ENCODE measurements at places on chromosomes 2 and 18.

DNA sequence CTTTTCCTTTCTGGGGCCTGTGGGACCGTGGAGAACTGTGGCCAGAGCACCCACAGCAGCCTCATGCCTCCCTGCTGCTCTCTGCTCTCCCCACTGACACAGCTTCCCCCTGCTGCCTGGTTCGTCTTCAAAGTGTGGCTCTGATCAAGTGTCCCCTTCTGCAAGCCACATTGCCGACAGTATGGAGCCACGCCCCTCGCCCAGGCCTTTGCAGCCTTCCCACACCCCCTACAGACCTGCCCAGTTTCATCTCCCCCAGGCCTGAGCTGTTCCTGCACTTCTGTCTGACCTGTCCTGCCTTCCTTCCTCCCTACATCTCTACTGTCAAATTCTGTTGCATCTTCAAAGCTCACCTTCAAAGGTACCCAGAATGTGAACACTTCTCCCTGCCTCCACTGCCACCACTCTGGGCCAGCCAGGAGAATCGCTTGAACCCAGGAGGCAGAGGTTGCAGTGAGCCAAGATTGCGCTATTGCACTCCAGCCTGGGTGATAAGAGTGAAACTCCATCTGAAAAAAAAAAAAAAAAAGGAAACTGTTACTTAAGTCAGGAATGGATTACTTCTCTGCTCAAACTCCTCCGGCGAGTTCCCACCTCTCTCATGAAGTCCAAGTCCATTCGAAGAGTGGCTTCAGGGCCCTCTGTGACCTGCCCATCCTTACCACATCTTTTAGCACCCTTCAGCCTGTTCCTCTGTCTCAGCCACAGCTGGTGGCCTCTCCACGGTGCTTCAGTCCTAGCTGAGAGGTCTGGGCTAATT is 29.0 kb upstream of the CATIP start:
- H3K4me1 ChIP-seq, result peaks cover 29% of the 10 kb centered on the region
- no peaks in the 10 kb centered on the region for H3K36me3 ChIP-seq
- no peak overlapping the region for H3K27ac ChIP-seq
- no peak overlapping the region for H3K4me3 ChIP-seq

GRCh38 chr2:102848366-102848839 is 86.6 kb downstream of the TMEM182 start:
- H3K36me3 ChIP-seq, result no peaks in the 10 kb centered on the region
- H3K27ac ChIP-seq, result no peak overlapping the region
- peaks cover 9% of the 10 kb centered on the region for H3K27me3 ChIP-seq
- no peak overlapping the region for H3K4me3 ChIP-seq
- H3K4me1 ChIP-seq, result no peaks in the 10 kb centered on the region

DNA sequence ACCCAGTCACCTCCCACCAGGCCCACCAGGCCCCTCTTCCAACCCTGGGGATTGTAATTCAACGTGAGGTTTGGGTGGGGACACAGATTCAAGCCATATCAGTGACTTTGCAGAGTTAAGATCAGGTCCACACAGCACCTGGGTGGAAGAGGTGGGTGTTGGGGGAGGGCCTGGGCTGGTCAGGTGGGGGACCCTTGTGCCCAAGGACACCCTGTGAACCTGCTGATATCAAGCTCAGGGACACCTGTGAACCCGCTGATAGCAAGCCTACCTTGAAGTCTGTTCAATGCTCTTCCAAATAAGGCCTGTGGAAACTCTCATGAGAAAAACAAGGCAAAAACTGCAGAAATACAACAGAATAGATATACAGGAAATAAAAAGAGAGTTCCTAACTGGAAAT is 19.9 kb upstream of the TPO start:
- H3K27me3 ChIP-seq, result no peaks in the 10 kb centered on the region
- H3K4me3 ChIP-seq, result no peak overlapping the region
- DNase-seq, result no peak
- peaks cover 5% of the 10 kb centered on the region for H3K4me1 ChIP-seq
- no peaks in the 10 kb centered on the region for H3K36me3 ChIP-seq

- H3K4me1 ChIP-seq, result no peaks in the 10 kb centered on the region
- no peaks in the 10 kb centered on the region for H3K36me3 ChIP-seq
- no peak overlapping the region for H3K27ac ChIP-seq
- DNase-seq, result no peak
- H3K27me3 ChIP-seq, result no peaks in the 10 kb centered on the region
These were observed 211.0 kb downstream of the HAUS1 start for GRCh38 chr18:46315161-46315560.

DNA sequence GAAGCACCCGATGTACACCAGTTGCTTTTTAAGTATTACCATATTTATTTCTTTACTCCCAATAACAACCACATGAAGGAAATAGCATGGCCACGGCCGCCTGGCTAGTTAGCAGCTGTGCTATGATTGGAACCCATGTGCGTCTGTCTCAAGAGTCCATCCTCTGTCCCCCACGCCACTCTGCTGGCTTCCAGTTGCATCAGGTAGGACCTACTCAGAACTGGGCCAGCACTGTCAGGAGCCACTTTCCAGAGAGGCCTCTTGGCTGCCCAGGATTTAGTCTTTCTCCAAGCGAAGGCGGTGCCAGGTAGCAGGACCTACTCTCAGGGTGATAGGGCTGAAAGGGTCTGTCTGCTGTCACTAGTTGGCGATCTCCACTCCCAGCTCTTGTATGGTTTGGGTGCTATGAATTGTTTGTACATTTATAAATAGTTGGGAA is 22.1 kb downstream of the ASB18 start:
- DNase-seq, result no peak
- H3K36me3 ChIP-seq, result no peaks in the 10 kb centered on the region
- no peak overlapping the region for H3K4me3 ChIP-seq
- H3K4me1 ChIP-seq, result no peaks in the 10 kb centered on the region
- no peaks in the 10 kb centered on the region for H3K27me3 ChIP-seq
- no peak overlapping the region for H3K27ac ChIP-seq

DNA sequence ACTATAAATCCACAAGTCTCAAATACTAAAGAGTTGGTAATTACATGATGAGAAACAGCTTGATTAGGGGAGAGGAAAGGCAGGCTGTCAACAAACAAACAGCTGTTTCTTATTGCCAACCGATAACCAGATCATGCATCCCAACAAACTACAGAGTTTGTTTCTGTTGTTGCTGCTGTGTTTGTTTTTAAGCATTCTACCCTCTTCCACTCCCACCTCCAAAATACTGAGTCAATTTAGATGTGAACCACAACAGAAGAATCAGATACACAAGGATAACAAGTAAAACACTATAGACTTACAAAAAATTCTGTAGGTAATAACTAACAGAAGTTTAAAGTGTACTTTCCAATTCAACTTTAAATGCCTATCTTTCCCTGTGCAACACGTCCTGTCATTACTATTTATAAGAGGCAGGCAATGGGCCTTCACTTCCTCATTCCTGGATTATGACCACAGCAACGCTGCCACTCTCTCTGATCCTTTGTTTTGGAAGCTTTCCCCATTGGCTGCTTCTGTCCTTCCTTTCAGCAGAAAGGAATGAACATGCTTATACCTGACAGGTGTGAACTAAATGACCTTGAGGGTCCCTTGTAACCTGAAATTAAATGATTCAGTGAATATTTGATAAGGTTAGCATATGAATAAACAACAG is 152.0 kb downstream of the SRBD1 start:
- no peaks in the 10 kb centered on the region for H3K36me3 ChIP-seq
- no peaks in the 10 kb centered on the region for H3K4me1 ChIP-seq
- H3K27me3 ChIP-seq, result no peaks in the 10 kb centered on the region
- H3K27ac ChIP-seq, result no peak overlapping the region
- DNase-seq, result no peak
- no peak overlapping the region for H3K4me3 ChIP-seq

- peaks cover 3% of the 10 kb centered on the region for H3K4me1 ChIP-seq
- H3K27ac ChIP-seq, result no peak overlapping the region
- no peaks in the 10 kb centered on the region for H3K27me3 ChIP-seq
- H3K36me3 ChIP-seq, result no peaks in the 10 kb centered on the region
These were observed 38.6 kb upstream of the POLE4 start for GRCh38 chr2:74919827-74920226.

GRCh38 chr2:109139002-109139401 is 10.0 kb downstream of the SH3RF3 start:
- DNase-seq, result no peak
- peaks cover 12% of the 10 kb centered on the region for H3K4me1 ChIP-seq
- H3K4me3 ChIP-seq, result no peak overlapping the region
- H3K27me3 ChIP-seq, result peaks cover 9% of the 10 kb centered on the region
- no peaks in the 10 kb centered on the region for H3K36me3 ChIP-seq
- no peak overlapping the region for H3K27ac ChIP-seq

- no peaks in the 10 kb centered on the region for H3K27me3 ChIP-seq
- no peaks in the 10 kb centered on the region for H3K36me3 ChIP-seq
- H3K27ac ChIP-seq, result no peak overlapping the region
- no peak for DNase-seq
These were observed 198.8 kb upstream of the FOSL2 start for GRCh38 chr2:28193630-28194403.

GRCh38 chr2:197705912-197706838 is 1.0 kb downstream of the MARS2 start:
- peak overlapping the region; percentile 66 for H3K4me3 ChIP-seq
- peaks cover 31% of the 10 kb centered on the region for H3K4me1 ChIP-seq
- H3K36me3 ChIP-seq, result peaks cover 2% of the 10 kb centered on the region
- no peaks in the 10 kb centered on the region for H3K27me3 ChIP-seq

- no peak overlapping the region for H3K27ac ChIP-seq
- H3K4me1 ChIP-seq, result no peaks in the 10 kb centered on the region
- H3K4me3 ChIP-seq, result no peak overlapping the region
- no peaks in the 10 kb centered on the region for H3K27me3 ChIP-seq
- H3K36me3 ChIP-seq, result no peaks in the 10 kb centered on the region
These were observed 5.8 kb downstream of the CIB4 start for GRCh38 chr2:26635401-26635800.

DNA sequence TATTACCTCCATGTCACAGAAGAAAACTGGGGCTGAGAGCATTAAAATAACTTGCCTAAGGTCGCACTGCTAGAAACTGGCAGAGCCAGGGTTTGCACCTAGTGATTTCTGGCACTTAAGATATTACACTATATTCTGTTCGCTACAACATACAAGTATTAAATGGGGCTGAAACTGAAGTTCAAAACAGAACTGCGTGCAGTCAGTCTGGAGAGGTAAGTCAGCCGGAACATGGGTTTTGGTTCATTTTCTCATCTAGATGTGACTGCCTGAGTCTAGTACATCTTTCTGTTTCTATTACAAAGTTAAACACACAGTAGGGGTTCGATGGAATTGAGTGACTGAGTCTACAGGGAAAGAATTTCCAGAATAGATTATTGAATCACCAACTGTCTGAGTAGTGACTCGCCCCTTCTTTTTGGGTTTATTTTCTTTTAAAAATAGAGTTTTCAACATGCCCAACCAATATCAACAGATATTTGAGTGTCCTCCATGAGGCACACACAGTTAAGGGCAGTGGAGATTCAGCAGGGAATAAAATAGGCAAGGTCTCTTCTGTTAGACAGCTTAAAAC is 150.8 kb downstream of the RNF152 start:
- DNase-seq, result no peak
- no peaks in the 10 kb centered on the region for H3K36me3 ChIP-seq
- H3K27me3 ChIP-seq, result no peaks in the 10 kb centered on the region
- no peak overlapping the region for H3K27ac ChIP-seq
- no peak overlapping the region for H3K4me3 ChIP-seq

- no peak overlapping the region for H3K4me3 ChIP-seq
- H3K36me3 ChIP-seq, result no peaks in the 10 kb centered on the region
- no peaks in the 10 kb centered on the region for H3K4me1 ChIP-seq
- DNase-seq, result no peak
- no peak overlapping the region for H3K27ac ChIP-seq
These were observed 154.6 kb downstream of the COPS8 start for GRCh38 chr2:237240252-237240651.

DNA sequence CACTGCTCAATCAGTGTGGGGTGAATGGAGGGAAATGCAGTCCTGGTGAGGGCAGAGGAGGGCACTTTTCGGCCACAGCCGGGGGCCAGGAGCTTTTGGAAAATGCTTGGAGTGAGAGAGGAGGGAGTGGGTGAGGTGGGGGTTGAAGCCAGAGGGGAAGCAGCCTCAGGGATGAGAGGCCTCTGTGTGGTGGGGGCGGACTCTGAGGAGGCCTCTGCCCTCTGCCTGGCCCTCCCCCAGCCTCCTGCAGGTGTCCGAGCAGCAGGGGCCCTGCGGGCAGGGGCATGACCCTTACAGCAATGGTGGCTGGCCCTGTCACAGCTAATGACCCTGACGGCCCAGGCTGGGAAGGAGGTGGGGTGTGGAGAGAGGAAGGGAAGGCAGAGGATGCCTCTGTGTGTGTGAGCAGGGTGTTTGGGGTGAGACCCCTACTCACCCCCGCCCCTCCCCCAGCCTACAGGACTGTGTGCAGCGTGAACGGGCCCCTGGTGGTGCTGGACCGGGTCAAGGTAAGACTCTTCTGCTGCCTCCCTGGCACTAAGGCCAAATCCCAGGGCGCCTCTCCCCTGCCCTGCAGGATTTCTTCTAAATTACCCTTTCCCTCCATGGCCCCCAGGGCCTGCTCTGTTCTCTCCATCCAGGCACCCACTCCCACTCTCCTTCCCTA is 7.6 kb downstream of the ATP6V1B1 start:
- H3K27ac ChIP-seq, result no peak overlapping the region
- H3K4me3 ChIP-seq, result no peak overlapping the region
- no peaks in the 10 kb centered on the region for H3K36me3 ChIP-seq
- no peak for DNase-seq

DNA sequence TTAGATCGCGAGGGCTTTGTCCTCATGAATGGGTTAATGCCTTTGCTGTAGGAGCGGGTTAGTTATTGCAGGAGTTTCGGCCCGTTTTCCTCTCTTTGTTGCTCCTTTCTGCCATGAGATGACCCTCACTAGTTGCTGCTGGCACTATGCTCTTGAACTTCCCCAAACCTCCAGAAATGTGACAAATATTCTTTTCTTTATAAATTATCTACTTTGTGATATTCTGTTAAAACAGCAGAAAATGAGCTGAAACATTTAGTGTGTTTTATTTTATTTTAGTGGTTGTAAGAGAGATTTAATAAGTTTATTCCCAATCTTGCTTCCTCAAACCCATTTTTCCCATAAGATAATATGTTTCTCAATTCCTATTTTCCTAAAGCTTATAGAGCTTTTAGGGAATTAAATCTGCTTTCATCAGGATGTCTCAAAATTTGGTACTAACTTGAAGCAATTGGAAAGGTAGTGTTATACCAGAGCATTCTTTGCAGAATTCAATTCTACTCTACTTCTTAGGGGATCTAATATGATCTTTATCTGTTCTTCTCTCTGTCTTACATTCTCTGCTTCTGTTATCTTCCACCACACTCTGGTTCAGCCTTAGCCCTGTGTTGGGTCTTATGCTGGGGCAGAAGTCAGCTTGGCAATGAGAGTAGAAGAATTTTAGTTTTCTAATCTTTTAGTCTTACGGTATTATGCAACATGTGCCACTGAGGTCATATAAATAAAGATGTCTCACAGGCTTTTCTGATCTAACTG is 23.1 kb downstream of the DDX1 start:
- H3K4me3 ChIP-seq, result no peak overlapping the region
- DNase-seq, result no peak
- no peaks in the 10 kb centered on the region for H3K27me3 ChIP-seq
- no peaks in the 10 kb centered on the region for H3K4me1 ChIP-seq
- no peak overlapping the region for H3K27ac ChIP-seq
